ENCODE measurements at places on chromosomes 2 and 18.

- no peak for DNase-seq
Measured at GRCh38 chr2:45944074-45944473, 292.6 kb downstream of the PRKCE start.

GRCh38 chr18:42781298-42781815 lies 334.1 kb downstream of the RIT2 start:
- no peak for DNase-seq

- DNase-seq: no peak
Measured at GRCh38 chr2:41326851-41327250, 721.0 kb upstream of the PKDCC start.

DNA sequence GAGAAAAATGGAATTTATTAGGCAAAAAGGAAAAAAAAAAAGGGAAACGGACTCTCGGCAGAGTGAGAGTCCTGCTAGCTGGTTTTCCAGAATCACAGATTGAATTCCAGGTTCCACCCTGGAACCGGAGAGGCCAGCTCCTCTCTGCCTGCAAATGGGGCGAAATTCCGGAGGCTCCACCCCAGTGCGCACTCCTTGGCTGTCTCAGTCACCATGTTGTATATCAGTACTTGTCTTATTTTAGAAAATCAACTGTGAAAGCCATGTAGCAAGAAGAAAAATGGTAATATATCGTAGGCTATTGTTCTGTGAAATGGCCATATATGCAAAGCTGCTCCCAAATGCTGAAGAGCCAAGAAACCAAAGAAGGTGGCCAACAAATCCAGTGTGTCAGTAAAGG lies 49.4 kb downstream of the CYBRD1 start:
- DNase-seq: no peak

DNA sequence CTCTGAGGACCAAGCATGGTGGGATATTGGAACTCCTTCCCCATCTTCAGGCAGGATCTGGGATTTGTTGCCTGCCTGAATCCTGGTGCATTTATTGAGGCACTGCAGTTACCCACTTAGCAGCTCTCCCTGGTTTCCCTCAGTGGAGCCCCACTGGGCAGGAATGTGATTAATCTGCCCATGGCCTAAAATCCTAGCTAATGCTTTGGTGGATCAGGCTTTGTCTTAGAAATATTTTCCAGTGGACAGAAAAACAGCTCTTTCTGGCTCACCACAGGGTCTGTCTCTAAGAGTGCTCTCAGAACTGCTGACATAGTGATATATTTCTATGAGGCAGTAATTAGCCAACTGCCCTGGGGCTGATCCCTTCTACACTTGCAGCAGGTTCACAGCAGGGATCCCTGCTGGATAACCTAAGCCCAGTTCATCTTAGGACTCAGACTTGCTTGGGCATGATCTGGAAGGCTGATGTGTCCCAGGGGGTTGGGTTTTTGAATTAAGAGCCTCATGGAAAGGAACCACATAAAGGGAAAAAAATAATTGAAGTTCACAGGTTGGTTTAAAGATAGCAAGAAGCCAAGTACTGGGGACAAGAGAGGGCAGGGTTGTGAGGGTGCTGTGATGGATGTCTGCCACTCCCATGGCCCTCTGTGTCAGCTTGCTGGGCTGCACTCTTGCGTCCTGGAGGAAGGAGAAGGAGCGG lies 44.3 kb upstream of the ZDBF2 start:
- DNase-seq: peak; percentile 73

- DNase-seq: no peak
Measured at GRCh38 chr18:9701609-9702349, 6.3 kb upstream of the RAB31 start.

DNA sequence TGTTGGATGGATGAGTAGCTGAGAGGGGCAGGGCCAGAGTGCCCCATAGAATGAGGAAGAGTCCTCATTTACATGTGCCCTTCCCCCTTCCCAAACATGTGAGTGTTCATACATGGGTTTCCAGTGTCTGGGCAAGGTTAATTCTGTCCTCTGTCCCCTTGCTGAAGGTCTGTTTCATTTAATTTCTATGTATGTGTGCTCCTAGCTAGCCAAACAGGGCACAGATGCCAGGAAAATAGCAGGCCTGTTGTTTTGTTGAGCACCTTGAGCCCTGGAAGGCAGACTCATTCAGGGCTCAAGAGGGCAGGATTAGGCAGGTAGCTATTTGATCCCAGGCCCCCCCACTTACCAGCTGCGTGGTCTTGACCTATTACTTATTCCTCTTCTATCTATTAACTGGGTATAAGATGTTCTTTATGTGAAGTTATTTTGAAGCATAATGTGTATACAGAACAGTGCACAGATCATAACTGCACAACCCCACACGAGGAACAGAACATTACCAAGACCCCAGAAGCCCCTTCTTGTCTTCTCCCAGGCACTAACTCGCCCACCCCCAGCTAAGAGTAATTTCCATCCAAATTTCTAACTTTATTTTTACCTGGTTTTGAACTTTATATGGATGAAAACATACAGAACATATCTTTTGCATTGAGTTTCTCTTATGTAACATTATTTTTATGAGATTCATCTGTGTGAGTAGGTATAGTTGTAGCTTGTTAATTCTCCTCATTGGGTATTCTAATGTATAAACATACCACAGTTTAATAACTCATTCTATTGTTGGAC lies 164.3 kb downstream of the RPIA start:
- DNase-seq: no peak

GRCh38 chr2:46309052-46309953 lies 12.1 kb downstream of the EPAS1 start:
- no peak for DNase-seq

DNA sequence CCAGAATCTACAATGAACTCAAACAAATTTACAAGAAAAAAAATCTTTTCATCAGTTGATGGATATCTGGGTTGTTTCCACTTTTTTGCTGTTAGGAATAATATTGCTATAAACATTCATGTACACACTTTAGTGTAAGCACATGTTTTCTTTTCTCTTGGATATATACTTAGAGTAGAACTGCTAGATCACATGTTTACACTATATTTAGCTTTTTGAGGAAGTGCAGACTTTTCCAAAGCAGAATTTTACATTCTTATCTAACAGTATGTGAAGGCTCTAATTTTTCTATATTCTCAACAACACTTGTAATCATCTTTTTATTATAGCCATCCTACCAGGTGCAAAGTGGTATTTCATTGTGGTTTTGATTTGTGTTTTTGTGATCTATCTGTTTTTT lies 103.6 kb upstream of the RMP24 start:
- no peak for DNase-seq

DNA sequence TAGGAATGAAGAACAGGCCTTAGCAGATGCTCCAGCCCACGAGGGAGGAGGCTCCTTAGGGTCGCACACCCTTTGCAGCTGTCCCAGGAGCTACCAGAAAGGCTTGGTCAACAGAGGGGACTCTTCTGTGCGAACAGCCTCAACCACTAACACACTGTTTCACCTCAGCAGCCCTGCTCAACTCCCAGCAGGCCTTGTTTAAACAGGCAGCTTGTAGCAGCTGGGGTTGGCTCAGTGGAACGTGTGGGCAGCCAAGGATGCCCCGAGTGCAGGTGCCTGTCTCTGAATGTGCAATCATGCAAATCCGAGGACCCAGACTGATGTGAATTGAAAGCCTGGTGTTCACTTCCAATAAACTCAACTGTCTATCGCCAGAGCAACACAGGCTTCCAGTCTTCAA lies 88.7 kb upstream of the CXCR4 start:
- DNase-seq: no peak

DNA sequence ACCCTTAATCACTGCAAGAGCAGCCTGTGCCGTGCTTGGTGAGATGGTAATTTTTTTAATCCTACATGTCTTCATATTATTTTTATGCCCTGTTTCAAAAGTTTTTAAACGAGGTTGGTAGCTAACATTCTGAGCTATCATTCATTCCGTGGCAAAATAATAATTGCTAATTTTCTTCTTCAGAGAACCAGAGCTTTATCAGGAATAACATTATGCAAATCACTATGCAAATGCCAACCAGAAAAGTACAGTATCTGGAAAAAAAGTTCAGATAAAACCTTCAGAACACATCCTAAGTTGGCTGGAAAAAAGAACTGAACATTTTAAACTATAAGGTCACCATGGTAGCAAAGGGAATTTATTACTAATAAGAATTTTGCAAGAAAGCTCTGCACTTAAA lies 165.1 kb upstream of the NABP1 start:
- DNase-seq: no peak

DNA sequence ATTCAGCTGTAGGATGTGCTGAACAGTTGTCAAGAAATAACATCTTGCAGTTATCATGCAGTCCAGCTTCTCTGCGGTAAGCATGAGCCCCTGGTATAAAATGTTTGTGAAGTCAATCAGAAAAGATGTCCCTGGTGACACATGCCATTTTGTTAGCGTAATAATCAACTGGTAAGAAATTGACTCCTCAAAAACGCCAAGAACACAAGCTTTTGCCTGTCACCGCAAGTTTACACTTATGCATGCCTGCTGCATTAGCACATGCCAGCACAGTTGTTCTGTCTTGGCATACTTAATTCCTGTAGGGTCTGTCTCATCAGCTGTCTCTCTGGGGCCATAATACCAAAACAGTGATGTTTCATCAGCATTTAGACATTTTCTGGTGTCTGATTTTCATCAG lies 524.8 kb upstream of the DSEL start:
- DNase-seq: no peak

DNA sequence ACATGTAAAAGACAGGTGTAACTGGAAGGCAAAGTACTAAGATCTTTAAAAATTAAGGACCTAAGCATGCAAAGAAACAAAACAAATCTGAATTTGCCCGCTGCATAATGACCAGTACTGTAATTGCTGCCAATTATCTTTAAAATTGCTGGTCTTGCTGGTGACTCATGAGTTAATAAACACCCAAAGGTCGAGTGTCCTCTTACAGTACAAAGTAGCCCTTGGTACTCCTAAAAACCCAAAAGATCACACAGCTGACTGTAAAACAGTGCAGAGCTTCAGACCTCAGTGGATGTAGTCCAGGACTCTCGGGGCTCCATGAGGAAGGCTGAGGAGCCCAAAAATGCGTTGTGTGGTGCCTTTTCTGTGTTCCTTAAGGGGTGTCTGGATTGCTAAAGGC lies 308.7 kb downstream of the CNTNAP5 start:
- no peak for DNase-seq

DNA sequence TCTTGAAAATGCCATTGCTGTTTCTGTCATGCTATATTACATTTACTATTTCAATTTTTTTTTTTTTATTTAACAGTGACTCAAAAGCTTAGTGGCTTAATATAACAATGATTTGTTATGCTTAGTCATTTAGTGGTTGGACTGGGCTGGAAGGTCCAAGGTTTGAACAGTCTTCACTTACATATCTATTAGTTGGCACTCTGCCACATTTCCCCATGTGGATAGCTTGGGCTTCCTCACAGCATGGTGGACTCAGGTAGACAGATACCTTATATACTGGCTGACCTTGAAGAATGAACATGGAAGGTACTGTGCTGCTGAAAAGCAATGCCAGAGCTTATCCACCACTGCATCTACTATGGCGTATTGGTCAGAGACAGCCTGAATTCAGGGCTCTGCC lies 909.5 kb upstream of the SOX11 start:
- no peak for DNase-seq

DNA sequence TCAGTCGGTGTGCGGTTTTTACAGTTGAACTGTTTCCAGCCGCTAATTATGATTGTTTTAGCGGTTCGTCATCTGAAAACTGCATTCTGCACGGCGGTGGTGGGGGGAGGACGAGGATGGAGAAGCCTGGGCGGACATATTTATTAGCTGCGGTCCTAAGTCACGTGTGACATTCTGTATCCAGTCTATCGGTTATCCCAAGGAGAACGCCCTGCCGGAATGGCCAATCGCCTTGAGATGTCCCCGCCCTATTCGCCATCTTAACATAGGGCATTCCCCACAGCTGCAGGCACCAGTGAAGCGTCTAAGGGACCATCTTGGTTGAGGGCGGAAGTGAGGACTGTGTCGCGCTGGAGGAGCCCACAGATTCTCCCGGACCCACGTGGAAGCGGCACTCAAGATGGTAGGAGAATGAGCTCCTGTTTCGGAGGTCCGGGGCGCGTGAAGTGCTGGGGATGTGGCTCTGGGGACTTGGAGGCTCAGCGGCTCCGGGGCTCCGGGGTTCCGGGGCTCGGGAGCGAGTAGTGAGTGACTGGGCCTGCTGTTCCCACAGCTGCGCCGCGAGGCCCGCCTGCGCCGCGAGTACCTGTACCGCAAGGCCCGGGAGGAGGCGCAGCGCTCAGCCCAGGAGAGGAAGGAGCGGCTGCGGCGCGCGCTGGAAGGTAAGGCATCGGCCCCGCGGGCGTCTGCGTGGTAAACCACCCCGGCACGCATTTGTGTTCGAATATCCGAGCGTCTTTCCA lies at the start of gene IMP4:
Gene IMP4 (plus strand): TSS at position 365 of the 743 bp plus-strand sequence. CDS start 36 bp downstream, at position 401.
- DNase-seq: peak; percentile 97

- no peak for DNase-seq
Measured at GRCh38 chr2:66683599-66683998, 248.7 kb downstream of the MEIS1 start.

- no peak for DNase-seq
Measured at GRCh38 chr2:25371253-25372241, 29.8 kb upstream of the DNMT3A start.

- DNase-seq: no peak
Measured at GRCh38 chr2:31522786-31523185, 58.0 kb downstream of the SRD5A2 start.

DNA sequence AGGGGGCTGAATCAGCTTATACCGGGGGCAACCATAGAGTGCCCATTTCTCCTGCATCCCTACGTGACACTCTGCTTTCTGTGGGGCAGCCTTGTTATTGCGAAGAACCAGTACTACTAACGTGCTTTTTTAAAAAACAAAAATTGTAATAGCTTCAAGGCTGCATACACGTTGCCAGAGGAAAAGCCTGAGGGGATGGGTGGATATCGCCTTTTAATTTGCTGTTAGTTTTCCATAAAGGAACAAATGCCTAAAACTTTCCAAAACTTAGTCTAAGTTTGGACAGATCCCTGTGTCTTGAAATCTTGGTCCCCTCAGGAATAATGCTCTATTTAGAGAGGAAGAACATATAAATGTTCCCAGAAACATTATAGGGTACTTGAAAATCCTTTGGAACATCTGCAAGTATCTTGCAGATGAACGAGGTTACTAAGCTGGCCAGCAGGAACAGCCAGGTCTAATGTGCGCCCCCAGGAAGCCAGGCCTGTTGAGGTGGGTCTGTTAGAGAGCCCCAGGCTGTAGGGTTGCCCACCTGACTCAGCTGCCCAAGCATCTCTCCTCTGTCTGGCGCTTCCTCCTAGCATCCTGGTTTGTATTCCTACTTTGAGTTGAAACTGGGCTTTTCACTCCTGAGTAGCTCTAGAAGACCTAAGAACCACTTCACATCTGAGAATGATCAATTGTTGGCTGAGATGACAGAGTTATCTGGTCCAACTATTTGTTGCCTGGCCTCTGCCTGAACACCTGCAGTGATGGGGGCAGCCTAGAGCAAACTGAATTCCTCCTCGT lies 96.9 kb downstream of the TGOLN2 start:
- no peak for DNase-seq

DNA sequence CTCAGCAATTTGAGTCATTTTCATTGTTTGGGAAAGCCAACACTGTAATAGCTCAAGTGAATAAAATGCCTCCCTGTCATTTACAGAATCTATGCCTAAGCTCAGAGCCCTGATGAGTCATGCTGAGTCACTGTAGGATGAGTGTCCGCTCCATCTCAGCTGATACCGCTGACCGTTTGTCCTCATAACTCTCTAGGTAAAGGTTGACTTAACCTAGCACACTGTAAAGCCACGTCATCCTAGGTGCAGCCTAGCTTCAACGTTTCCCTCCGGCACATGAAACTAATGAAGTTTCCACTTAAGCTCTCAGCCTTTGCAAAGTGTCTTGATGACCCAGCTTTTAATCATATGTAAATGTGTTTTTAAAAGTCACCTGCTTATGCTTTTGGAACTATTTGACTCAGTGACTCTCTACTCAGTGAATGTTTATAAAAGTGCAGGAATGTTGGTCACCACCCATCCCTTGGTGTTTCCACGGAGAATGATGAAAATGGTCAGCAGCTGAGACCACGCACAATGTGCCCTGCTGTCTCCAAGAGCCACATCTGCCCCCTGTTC lies 154.0 kb downstream of the PMAIP1 start:
- no peak for DNase-seq

All from SK-N-MC (cell line).